ENCODE measurements at places on chromosomes 11 and 22.

DNA sequence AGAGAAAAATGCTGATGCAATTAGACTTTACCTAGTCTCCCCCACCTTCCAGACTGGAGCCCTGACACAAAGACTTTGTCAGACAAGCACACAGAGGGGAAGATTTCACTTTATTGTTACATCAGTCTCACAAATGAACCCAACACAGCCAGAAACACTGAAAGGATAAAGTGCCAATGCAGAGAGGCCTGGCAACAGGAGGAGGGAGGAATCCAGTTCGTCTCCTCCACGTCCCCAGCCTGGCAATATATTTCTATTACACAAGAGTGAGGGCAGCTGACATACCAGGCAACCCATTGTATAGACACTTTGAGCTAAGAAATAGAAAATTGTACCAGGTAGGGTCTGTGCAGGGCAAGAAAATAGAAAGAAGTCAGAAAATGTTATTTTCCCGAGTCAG is 16.2 kb upstream of the TMEM9B start:
- no peak for DNase-seq

GRCh38 chr11:111523343-111523742 is 8.8 kb downstream of the HOATZ start:
- no peak for DNase-seq

DNA sequence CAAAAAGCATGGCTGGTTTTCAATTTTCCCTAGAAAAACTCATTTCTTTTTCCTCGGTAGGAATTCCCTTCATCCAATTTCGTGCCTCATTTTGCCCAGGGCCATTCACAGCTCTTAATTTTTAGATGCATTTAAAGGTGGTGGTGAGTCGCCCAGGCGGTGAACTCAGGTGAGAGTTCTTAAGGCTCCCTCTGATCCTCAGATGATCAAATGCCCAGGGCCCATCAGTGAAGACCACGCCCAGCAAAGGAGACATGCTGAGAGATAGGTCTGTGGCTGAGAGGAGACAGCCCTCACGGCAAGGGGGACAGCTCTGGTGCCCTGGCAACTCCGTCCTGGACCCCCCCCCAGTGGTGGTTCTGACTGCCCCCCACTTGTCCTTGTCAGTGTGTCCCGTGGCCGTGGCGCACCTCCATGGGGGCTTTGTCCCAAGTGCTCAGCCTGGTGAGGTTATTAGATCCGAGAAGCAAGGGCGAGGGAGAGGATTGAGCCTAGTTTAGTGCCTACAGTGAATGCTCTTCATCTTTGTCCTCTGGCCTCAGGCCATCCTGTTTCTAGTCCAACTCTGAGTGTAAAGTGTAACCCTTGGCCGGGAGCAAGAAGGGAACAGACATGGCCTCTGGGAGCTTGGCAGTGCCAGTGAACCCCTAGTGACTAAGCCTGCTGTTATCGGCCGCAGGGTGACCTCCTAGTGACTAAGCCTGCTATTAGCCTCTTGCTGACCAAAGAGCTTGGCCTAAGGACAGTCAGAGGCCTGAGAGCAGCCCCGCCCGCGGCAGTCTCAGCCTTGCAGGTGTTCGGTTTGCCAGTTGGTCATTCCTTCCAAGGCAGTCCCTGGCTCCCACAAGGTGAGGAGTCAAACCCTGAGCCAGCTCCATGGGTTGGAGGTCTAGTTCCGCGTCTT is 83.5 kb downstream of the CTTN start:
- no peak for DNase-seq

GRCh38 chr22:28405588-28405987 is 274.1 kb downstream of the TTC28 start:
- no peak for DNase-seq

DNA sequence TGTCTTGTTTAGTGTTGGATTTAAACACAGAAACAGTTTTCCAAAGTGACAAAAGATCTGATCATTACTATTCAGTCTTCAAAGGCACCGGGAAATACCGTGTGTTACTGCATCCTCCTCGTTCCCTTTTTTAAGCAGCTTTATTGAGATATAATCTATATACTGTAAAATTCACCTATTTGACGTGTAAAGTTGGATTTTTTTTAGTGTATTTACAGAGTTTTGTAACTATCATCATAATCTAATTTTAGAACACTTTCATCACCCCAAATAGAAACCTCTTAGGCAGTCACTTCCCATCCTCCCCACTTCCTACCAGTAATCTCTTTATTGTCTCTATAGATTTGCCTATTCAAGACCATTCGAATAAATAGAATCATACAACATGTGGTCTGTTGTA is 1.4 kb downstream of the ANO5 start:
- no peak for DNase-seq

- DNase-seq: no peak
Observed at GRCh38 chr11:19499999-19500398, 212.6 kb upstream of the NAV2 start.

DNA sequence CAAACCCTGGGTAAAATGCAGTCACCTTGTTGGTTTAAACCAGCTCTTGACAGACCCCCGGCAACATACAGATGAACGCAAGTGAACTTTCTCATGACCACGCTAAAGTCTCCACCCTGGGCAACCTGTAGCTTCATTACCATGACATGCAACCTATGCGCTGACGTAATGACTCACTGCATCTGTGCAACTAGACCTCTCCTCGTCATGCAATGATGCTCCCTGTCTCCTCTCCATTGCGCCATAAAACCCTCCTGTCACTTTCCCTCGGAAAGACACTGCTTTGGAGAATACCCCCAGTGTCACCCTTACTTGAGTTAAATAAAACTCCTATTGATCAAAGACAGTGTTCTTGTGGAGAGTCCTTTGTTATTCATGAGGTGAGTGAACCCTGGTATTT is 52.5 kb downstream of the RCN1 start:
- no peak for DNase-seq

DNA sequence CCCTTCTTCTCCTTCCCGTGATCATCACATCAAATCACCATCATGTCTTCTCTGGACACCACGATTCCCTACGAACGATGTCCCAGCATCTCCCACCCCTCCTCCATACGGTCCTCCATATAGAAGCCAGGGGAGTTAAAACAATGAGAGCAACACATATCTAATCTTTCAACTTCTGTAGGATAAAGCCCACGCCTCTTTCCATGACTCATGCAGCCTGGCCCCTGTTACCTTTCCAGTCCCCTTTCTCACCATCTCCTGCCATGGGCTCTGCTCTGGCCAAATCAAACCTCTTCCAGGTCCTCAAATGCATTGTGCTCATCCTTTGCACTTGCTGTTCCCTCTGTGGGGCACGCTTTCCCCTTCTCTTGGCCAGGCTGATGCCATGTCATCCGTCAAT is 23.6 kb downstream of the RPS6KA4 start:
- no peak for DNase-seq

GRCh38 chr11:128472128-128473089 is 114.9 kb downstream of the ETS1 start:
- no peak for DNase-seq

DNA sequence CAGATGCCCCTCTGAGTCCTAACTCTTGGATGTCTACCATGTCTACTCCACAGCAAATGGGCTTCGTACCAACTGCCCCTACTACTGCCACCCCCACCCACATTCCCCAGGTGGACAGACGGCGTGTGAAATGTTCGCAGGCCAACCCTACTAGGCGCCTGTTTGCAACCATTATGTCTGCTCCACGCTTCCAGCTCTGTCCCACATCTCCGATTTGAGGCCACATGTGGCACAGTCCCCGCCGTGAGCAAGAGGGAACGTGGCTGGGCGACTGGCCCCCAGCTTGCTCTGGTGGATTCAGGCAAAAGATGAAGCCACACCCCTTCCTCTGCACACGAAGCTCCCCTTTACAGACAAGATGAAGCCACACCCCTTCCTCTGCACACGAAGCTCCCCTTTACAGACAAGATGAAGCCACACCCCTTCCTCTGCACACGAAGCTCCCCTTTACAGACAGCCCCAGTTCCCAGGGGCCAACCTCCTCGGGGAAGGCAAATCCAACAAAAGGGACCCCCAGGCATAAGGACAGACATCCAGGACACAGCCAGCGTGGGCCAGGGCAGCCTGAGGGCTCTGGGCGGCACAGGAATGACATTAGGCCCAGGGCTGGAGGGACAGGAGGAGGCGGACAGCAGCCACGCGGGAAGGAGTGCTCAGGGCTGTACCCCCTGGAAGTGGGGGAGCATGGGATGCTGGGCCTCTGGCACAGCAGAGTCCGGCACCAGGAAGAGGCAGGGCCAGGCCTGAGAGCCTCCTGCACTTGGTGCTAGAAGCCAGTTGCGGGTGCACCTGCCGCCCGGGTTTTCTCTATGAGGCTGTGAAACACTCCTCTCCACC is 106.2 kb downstream of the SHANK2 start:
- DNase-seq: no peak

DNA sequence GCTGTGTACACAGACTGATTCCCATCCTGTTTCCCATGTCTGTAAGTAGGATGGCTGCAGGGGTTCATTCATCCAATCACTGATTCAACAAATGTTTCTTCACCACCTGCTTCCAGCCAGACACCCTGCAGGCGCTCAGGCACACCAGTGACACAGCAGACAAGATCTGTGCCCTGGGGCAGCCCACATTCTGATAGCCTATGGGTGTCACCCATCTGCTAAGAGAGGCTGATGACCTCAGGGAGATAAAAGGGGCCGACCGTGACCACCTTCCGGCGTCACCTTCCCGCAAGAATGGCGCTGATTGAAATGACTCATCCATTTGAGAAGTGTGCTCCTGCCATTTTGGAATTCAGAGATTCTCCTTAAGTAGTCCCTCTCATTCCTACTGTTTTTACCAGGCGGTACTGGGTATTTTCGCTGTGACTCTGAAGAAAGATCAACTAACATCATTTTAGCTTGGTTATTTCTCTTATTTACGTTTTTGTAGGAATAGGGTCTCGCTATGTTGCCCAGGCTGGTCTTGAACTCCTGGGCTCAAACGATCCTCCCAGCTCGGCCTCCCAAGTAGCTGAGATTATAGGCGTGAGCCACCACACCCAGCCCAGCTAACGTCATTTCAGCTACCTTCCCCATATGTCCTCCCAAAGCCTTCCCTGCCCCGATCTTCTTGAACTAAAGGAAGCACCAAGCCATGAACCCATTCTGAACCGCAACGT is 73.2 kb upstream of the BID start:
- DNase-seq: no peak

DNA sequence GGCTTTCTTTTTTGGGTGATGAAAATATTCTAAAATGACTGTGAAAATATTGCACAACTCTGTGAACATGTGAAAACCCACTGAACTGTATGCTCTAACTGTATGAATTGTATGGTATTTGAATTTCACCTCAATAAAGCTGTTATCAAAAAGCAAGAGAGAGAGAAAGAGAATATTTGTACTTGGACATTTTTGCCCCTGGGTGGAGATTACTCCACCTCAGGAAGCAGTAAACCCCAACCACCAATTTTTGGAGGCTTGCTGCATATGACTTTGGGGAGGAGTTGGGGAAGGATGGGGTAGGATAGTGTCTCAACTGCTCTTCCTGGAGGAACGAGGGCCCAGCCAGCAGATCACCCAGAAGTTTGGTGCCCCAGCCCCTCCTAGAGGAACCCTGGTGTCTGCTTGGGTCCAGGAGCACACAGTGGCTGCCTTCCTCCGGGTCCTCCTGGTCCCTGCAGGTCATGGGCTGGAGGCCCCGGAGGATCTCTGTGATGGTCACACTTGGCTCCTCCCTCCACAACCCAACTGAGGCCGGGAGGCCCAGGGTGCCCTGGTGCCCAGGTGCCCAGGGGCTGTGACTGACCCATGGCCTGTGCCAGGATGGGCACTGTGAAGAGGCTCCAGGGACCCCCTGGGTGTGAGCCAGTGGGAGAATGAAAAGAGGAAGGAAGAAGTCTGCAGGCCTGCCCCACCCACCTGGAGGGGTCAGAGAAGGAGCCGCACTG is 15.3 kb upstream of the PICK1 start:
- DNase-seq: no peak

DNA sequence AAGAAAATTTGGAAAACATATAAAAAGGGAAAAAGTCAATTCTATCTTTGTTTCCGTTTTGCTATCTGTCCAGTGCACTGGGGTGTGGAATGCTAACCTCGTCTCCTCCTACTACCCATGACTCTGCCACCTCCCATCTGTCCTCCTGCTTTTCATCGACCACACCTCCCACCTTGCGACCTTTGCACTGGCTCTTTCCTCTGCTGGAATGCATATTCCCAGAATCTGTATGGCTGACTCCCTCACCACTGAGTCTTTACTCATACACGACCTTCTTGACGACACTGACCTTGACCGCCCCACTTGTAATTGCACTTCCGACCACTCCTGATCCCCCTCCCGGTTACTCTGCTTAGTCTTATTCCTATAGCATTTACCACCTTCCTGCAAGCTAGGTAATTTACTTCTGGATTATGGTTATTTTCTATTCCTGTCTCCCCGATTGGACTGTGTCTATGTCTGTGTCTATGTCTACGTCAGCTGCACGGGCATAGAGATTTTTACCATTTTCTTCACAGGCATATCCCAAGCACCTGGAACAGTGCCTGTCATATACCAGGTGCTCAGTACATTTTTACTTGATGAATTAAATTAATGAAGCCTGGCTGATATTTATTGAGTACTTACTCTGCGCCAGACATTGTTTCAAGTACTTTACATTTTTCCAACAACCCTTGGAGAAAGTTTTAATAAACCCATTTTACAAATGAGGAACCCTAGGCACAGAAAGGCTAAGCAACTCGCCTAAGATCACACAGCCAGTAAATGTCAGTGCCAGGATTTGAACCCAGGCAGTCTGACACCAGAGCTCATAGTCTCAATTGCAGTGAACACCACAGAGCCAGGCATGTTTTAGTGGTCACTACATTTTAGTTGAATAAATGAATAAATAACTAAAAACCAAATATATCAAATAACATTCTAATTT is 89.3 kb upstream of the SLC22A12 start:
- DNase-seq: no peak

GRCh38 chr11:5690736-5691135 is 1.1 kb downstream of the TRIM22 start:
- DNase-seq: no peak

DNA sequence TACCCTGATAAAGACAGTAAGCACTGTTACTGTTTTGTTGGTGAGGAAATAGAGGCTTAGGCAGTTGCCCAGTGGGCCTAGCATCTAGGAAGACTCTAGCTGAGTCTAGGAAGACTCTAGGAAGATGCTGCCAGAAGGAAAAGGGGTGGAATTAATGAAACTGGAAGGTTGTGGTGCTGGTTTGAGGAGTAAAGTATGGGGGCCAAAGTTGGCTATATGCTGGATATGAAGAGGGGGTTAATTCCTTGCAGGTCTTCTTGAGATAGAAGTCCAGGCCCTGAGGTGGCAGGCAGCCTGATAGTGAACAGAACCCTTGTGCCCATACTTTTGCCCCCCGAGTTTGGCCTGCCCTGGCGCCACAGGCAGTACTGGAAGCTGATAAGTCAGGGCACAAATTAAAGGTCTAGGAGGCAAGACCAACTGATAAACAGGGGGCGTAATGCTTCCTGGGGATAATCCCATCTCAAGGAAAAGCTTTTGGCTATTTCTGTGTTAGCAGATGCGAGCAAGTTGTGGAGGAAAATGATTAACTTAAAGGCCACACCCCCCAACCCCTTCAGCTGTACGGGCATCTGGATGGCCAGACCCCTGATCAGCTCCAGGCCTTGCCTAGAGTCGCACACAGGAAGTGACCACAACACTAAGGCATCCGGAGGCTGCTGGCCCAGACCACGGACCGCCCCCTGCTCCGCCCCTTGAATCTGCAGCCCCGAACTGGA is 3.1 kb downstream of the ILK start:
- DNase-seq: peak; percentile 81

GRCh38 chr11:121237686-121238658 is 54.6 kb upstream of the SC5D start:
- DNase-seq: no peak

- DNase-seq: no peak
Observed at GRCh38 chr11:117610901-117611300, 186.1 kb downstream of the DSCAML1 start.

Measured in dorsolateral prefrontal cortex (tissue), 122 donors.